ENCODE measurements at places on chromosomes 16 and 17.

- peak; percentile 80 for DNase-seq
These were observed 7.4 kb downstream of the CDK5RAP3 start for GRCh38 chr17:47978324-47978723.

DNA sequence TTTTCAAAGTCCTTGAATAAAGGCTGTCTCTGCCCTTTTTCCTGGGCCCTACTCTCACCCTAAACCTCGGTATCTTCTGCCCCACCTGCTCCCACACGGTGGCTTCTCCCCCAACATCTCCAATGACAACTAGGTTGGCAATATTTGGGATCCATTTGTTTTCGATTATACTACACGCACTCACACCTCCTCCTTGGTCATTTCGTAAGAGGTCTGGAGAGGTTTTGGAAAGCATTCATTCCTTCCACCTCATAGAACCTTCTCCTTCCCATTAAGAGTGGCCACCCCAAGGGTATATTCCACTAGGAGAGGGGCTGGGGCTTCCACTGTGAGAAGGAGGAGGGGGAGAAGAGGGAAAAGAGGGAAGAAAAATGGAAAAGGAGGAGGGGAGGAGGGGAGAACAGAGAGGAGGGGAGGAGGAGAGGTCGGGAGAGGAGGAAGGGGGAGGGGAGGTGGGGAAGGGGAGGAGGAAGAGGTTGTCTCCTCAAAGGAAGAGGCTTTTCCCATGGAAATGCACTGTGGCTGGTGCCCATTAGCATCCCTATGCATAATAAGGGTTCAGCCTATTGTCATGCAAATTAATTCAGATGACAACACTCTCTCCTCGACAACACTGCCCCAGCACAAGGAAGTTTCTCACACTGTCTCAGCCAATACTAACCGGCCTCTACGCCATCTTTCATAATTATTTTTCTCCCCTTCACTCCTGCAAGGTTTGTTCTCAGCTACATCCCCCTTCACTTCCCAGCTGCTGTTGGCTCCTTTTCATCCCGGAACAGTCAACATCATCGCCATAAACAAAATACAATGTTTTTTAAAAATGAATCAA, 30.0 kb downstream of the SOX9 start:
- DNase-seq: no peak

DNA sequence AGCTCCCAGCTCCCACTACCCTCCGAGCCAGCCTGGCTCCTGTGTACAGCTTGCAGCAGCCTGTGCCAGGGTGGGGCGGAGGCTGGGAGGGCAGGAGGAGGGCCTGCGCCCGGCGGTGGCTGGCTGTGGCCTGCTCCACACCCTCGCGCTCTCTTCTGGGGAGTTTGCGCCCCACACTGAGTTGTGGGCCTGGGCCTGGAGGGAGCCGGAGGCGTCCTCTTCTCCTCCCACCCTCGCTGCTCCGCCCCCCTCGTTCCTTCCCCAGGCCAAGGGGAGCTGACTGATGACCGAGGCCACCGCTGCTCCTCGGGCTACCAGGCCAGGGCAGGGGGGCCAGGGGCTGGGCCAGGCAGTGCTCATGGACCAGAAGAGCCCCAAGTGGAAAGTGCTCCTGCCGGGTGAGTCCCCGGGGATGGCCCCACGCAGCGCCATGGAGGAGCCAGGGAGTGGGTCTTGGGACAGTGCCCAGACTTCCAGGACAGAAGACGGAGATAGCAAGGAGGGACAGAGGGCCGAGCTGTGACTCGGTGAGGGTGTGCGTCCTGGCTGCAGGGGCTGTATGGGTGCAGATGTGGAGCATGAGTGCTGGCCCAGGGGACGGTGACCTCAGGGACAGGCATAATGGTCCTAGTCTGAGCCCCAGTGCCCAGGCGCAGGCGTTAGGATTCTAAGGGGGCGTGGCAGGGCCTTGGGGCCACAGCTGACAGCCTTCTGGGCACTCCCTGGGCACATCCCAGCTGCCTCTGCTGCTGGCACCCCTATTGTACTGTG, 242.1 kb upstream of the GSE1 start:
- peak; percentile 39 for DNase-seq

DNA sequence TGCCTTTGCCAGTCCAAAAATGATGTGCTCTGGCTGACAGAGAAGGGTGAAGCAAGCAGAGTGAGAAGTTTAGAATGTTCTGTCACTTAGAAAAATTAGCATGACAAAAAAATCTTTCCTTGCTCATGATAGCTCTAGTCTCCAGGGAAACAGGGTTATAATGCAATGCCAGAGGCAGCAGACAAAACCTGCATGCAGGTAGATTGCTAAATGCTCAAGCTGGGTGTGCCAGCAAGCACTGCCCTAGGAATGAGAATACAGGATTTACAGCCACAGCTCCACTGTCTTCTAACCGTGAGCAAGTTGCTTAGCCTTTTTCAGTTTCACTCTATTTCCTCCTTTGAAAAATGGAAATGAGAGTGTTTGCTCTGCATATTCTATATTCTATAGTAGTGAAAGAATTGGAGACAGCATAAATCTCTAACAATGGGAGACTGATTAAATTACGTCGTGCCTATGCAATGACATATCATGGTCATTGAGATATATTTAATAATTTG, 516.6 kb upstream of the C16orf82 start:
- DNase-seq: no peak

GRCh38 chr16:19415461-19415860, 2.2 kb upstream of the TMC5 start:
- no peak for DNase-seq

DNA sequence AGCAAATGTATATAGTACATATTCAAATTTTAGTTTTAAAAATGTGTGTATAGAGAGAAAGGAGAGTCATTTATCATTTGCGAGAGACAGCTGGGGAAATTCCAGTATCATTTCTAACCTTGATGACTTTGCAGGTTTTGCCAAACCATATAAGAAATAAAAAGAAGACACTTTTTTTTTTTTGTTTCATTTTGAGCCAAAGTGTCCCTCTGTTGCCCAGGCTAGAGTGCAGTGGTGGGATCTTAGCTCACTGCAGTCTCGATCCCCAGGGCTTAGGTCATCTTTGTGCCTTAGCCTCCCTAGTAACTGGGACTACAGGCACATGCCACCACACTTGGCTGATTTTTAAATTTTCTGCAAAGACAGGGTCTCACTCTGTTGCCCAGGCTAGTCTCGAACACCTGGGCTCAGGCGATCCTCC, 38.4 kb upstream of the VWA3A start:
- no peak for DNase-seq

Data from nephron progenitor cell (in vitro differentiated cells).